ENCODE measurements at places on chromosomes 4 and X.

- no peak for DNase-seq
These were observed 984.9 kb upstream of the INTU start for GRCh38 chr4:126647756-126648397.

GRCh38 chr4:10584042-10584441 is 100.5 kb downstream of the CLNK start:
- DNase-seq, result no peak

- no peak for DNase-seq
These were observed 160.3 kb upstream of the ANK2 start for GRCh38 chr4:112889199-112889598.

GRCh38 chr4:55124322-55125076 is 896 bp downstream of the KDR start:
- no peak for DNase-seq

GRCh38 chrX:45024501-45024900 is 151.5 kb downstream of the KDM6A start:
- no peak for DNase-seq

GRCh38 chrX:119636419-119636818 is 30.2 kb upstream of the NKRF start:
- DNase-seq, result no peak

Measured in hematopoietic multipotent progenitor cell treated with erythropoietin and hydrocortisone succinate and interleukin-3 and kit ligand, for 17 days (in vitro differentiated cells).